Skin of body (tissue), 3 donors: ENCODE measurements at places on chromosomes 7 and 10.

DNA sequence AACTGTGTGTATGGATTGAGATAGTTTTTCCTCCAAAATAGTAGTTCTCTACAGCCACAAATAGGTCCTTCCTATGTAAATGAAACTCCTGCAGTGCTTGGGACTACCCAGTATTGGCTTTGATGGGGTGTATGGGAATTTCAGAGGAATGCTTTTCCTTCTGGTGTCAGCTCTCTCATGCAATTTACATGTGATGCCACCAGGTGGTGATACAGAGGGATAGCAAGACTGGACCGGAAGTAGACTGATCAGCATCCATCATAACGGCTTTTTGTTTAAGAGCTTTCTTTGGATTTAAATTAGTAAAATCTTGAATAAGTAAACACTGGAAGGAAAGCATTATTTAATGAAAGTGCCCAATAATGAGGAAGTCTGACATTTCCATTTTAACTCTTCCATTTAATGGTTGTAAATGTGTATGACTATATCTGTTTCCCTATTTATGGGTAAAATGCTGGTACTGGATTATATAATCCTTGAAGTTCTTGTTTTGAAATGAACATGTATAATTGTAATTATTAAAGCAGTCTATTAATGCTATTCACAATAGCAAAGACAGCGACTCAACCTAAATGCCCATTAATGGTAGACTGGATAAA, 22.7 kb downstream of the DYNC1I1 start:
- DNase-seq: no peak

- no peak for DNase-seq
Observed at GRCh38 chr7:140035400-140036223, 27.1 kb downstream of the PARP12 start.

DNA sequence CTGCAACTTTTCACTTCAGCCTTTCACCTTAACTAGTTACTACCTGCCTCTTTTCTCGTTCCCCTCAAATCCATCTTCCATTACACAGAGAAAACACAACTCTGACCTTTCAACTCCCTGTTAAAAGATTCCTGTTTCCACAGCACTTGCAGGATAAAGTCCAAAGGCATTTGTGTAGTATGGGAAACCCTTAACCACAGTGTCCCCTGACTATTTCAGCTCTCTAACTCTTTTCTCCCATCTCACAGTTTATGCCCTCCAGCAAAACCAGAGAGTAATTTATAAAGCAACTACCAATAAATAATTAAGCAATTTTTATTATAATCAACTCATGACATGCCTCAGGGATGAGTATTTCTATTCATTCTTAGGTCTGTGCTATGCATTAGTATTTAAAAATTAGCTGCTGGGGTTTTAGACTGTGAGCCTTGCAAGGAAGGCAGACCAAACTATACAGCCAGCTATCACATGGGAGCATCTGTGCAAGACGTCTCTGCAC, 51.0 kb downstream of the COL1A2 start:
- no peak for DNase-seq

DNA sequence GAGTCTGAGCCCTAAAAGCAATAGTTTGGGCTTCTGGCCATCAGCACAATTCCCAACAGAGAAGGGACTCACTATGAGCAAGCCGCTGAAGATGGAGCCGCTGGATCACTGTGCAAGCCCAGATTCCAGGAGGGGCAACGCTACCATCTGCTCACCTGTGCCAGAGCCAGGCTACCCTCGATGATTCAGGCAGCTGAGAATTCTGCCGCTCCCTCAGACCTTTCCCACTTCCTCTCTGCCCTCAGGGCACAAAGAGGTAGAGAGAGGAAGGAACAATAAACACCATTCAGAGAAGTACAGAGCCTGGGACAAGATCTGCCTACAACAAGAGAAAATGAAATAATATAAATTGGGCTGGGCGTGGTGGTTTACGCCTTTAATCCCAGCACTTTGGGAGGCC, 98.1 kb downstream of the MYOF start:
- no peak for DNase-seq

DNA sequence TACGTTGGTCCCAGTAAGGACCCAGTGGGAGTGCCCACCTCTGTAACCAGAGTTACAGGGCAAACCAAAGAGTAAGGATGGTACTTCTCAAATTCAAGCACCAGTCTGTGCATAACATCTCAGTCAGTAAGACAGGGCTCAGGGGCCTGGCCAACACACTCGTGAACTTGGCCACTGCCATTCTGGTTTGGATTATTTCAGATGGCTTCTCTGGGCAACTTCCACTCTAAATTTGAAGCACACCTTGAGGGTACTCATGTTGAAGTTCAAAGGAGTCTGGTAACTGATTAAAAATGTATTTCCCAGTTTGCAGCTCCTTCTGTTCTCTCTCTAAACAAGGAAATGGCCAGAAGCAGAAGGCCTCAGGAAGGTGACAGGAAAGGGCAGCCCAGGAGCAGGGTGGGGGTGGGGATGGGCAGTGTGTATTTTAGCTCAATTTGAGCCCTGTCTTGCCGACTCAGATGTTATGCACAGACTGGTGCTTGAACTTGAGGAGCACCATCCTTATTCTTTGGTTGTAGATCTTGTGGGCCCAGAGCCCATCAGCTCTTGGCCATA, 107.3 kb upstream of the GLI3 start:
- DNase-seq: no peak
